ENCODE measurements at places on chromosomes 4 and X.
A peak's percentile ranks its signal among the peaks of the same experiment; 100 is the strongest.

- DNase-seq, result no peak
Measured at GRCh38 chr4:23720556-23720955, 169.3 kb downstream of the PPARGC1A start.

DNA sequence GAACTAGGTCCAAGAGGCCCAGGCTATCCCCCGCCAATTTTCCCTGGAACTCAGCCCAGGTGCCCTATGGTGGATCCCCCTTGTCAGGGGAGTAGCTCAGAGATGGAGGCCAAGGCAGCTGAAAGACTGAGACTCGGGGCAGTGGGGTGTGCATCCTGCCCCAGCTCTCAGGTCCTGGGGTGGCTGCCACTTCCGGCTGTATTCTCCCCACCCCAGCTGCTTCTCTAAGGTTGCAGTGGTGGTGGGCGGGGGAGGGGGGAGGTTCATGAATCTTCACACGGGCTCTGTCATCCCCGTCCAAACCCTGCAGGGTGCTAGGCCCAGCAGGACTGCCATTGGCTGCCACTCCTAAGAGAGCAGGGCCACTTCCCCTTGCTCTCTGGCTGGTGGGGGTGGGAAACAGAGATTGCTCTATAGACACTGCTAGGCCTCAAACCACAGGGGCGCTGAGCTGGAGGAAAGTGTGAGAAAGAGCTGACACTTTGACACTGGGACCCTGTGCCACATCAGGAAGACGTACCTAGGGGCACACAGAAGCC, 1.5 kb downstream of the SASH3 start:
- peak; percentile 50 for DNase-seq

DNA sequence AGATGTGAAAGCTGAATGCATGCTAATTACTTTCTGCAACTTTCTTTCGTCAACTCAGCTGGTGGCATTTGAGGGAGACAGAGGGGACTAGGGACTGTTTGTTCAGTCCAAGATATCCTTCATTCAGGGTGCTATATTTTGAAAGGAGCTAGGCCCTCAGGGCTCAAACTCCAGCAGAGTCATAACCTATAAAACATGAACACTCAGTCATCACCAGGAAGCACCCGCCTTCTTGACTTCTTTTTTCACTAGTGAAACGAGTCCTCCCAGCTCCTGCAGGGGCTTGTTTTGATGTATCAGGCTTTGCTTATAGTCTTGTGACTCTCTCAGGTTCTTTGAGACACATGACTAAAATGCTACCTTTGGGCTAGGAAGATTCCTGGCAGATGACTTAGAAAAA, 230.6 kb downstream of the PCDH7 start:
- DNase-seq, result no peak

DNA sequence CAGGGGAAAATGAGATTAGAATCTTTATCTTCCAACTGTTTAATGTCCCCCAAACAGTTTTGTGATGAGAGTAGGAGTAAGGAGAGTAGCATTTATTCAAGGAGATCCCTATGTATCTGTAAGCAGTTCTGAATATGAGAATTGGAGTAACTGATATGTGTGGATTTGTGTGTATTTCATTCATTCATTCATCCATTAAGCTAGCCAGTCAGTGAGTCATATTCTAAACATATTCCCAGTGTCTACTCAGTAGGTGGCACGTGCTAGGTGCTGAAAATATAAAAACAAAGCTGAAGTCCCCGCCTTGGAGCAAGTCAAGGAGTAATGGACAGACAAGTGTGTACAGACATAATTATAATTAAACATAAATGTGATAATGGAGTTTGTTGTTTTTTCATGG, 12.4 kb upstream of the STX18 start:
- DNase-seq, result no peak

DNA sequence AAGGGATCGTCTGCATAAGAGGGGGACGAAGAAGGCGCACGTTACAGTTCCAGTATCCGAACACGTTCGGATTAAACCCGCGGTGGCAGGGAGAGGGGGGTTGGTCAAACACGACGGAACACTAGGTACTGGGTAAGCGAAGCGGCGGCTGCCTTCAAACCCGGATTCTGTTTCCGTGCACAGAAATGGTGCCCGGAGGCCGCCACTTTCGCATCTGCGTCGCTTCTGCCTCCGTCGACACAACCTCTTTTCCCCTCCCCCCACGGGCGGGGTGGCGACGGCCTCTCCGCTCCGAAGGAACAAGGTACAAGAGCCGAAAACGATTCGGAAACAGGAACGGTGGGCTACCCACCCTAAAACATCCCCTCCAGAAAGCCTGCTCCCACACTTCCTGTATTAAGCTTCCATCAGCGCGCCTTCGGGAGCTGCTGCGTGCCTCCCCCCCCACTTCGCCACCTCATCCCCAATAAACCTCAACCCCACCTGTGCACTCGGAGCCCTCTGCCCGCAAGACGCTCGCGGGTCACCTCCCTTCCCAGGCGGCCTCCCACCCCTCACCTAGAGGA, 667 bp downstream of the G3BP2 start:
- peak; percentile 43 for DNase-seq

- no peak for DNase-seq
Measured at GRCh38 chr4:188403272-188403671, 264.0 kb downstream of the TRIML1 start.

DNA sequence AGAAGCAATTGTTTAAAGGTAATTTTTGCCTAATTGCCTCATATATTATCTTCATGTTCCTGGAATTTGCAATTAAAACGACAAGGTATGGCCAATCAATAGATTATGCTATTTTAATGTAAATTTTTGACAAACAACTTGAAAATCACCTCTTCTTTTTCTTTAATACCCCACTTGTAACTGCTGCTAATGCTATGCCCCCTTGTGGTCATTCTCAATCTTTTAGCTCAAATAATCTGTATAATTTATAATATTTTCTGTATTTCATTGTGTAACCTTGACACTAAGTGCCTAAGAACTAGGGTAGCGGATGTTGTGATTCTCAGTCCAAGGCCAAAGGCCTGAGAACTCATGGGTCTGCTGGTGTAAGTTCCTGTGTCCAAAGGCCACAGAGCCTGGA, 831.7 kb upstream of the POU3F4 start:
- DNase-seq, result no peak

GRCh38 chr4:28744066-28744465, 1883.4 kb downstream of the STIM2 start:
- no peak for DNase-seq

DNA sequence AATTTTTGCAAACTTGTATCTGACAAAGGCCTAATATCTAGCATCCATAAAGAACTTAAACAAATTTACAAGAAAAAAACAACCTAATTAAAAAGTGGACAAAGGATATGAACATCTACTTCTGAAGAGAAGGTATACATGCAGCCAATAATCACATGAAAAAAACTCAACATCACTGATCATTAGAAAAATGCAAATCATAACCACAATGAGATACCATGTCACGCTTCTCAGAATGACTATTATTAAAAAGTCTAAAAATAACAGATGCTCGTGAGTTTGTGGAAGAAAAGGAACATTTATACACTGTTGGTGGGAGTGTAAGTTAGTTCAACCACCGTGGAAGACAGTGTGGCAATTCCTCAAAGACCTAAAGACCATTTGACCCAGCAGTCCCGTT, 24.0 kb downstream of the CEP44 start:
- no peak for DNase-seq

- no peak for DNase-seq
Measured at GRCh38 chr4:161869511-161869910, 294.3 kb downstream of the FSTL5 start.

GRCh38 chr4:139718358-139718757, 52.7 kb downstream of the MGST2 start:
- DNase-seq, result no peak

DNA sequence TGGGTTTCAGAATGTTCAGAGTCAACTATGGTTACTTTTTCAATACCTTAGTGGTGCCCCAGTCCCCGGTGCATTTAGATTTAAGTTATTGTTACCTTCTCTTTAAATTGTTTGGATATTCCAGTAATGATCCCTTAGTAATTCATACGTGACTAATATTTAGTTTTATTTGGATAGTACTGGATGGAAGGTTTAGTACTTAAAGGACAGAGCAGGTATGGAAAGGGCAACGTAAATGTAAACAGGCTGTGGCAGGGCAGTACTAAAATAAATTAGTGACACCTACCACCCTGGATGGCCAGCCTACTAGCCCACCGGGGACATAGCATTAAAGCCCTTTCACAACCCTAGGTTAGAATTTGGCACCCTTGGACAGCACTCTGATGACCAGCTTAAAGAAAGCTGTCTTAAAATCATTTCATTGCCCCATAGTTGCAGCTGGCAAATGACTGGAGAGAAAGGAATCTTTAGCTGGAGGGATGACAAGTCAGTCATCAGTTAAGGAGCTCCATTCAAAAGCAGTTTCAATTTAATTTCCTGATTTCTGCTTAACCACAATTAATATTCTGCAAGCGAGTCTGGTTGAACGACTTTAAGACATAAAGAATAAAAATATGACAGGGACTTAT, 16.4 kb downstream of the PLP1 start:
- DNase-seq, result no peak

GRCh38 chr4:177380730-177381287, 61.4 kb downstream of the AGA start:
- no peak for DNase-seq

DNA sequence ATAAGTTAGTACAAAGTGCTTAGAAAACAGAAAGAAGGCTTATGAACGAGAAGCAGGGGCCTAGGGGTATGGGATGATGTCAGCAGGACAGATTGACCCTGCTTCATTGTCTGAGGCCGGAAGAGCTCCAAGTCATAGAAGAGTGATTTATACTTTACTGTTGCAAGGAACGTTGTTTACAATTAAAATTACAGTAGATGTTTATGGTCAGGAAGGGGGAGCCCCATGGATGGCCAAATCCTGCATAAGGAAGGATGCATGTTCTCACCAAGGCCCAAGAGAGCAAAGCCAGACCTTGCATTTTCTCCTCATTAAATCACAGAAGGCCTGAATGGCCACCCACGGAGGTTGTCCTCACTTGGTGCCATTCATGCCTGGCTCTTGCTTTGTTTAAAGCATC, 115.3 kb downstream of the LDB2 start:
- DNase-seq, result no peak

GRCh38 chr4:64014647-64015046, 394.6 kb downstream of the TECRL start:
- no peak for DNase-seq

DNA sequence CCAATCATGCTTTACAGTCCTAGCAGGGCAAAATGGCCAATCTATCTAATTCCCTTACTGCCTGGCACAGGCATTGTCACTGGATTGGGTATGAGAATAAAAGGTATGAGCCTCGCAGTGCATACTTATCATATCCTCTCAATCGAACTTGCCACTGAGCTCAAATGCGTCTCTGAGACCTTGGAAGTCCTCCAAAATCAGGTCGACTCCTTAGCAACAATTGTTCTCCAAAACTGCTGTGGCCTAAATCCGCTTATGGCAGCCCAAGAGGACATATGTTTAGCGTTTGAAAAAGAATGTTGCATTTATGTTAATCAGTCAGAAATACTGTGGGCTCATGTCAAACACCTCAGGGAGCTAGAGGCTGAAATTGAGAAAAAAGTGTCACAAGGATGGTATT, 69.7 kb downstream of the SPIN4 start:
- DNase-seq, result no peak

- DNase-seq, result peak; percentile 45
Measured at GRCh38 chr4:985123-985830, 1.6 kb upstream of the IDUA start.

DNA sequence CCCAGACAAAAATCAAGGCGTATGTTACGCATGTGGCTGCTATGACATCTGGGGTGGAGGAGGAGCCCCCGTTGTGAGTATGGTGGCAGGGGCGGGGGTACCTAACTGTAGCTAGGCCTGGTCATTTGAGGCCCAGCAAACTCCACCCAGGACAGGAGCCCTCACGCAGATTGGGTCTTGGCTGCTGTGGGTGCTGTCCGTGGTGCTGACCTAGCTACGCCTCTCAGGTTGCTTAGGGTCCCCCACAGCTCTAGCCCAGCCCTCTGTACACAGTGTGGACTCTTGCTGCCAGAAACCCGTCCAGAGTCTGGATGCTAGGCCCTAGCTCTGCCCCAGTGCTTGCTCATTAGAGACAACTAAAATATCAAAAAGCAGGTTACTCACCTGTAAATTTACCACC, 146.7 kb upstream of the PSAPL1 start:
- DNase-seq, result no peak

DNA sequence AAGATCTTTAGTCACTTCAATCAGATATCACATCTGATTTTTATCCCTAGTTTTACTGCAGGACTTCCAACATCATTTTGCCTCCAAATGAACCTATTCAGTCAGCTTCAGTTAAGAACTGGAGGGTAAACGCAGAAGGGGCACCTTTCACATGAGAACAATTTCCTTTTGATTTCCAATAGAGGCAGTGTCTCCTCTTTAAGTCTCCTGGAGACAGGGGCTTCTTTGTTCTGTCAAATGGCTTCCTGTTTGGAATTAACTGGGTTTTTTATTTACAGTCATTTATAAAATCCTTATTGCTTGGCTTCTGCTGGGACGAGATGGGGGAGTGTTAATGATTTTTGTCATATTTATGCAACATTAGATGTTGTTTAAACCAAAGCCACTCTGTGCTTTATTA, 164.0 kb downstream of the STK32B start:
- DNase-seq, result no peak

DNA sequence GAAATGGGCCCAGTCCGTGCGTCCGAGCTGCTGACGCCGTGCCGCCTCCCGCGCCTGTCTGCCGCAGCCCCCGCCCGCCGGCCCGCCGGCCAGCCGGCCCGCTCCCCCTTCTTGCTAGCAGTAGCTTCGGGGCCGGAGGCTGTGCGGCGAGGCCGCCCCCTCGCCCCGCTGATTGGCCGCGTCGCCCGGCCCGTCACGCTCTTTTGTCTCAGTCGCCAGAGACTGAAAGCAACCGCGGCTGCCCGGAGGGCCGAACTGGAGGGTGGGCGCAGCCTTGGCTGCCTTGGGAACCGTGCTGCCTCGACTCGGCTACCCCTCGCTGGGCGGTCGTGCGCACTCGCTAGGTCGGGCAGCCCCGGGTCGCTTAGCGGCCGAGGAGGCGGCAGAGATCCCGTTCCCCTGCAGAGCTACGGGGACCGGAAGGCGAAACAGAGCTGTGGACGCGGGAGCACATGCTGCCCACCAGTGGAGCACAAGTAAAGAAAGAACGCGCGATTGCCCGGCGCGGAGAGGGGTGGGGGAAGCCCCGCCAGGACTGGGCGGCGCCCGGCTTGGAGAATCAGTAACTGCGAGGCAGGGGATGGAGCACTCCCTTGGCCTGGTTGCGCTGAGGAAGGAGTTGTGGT, at the start of gene ZCCHC18:
Gene ZCCHC18, plus strand, starts transcription at position 198 of the 626 bp plus-strand sequence. CDS start 1,589 bp downstream, outside the sequence.
- DNase-seq, result no peak

- DNase-seq, result no peak
Measured at GRCh38 chr4:168797738-168798375, 212.2 kb downstream of the CBR4 start.

- no peak for DNase-seq
Measured at GRCh38 chr4:36224972-36225903, 19.1 kb downstream of the ARAP2 start.

DNA sequence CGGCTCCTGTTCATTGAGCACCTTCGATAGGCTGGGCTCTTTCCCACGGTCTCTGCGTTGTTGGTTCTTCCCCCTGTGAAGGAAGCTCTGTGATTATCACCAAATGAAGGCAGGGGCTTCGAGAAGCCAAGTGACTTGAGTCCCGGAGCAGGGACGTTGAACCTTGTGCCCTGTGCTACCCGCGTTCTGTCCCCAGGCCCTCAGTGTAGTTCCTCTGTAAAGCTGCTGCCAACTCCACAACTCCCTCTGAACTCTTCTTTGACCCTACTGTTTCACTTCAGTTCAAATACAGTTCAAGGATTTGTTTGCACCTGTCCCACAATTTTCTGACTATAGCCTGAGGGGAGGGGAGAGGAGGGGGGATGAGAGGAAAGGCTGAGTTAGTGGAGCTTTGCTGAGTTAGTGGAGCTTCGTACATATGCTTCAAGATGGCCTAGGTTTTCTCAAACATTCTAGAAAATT, 635 bp upstream of the PHF8 start:
- DNase-seq, result no peak
